GM10248 (cell line): ENCODE measurements at places on chromosomes 5 and 9.

DNA sequence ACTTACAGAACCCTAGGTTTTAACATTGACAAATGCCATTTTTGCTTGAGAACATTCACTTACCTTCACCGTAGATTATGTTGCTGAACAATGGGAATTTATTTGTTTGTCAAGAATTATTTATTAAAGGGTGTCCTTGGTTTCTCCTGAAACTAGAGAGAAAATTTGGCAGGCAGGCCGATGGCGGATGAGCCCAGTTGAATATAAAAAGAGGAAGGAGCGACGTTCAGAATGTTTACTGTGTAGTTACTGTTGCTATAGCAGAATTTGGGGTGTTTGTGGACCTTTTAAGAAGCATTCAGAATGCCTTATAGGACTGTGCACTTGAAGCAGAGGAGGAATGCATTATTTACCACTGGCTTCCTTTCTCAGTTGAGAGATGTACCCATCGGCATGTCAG, 268.2 kb downstream of the CDH10 start:
- DNase-seq: no peak

- DNase-seq: peak; percentile 44
Observed at GRCh38 chr9:15606643-15607472, 54.0 kb downstream of the CCDC171 start.

DNA sequence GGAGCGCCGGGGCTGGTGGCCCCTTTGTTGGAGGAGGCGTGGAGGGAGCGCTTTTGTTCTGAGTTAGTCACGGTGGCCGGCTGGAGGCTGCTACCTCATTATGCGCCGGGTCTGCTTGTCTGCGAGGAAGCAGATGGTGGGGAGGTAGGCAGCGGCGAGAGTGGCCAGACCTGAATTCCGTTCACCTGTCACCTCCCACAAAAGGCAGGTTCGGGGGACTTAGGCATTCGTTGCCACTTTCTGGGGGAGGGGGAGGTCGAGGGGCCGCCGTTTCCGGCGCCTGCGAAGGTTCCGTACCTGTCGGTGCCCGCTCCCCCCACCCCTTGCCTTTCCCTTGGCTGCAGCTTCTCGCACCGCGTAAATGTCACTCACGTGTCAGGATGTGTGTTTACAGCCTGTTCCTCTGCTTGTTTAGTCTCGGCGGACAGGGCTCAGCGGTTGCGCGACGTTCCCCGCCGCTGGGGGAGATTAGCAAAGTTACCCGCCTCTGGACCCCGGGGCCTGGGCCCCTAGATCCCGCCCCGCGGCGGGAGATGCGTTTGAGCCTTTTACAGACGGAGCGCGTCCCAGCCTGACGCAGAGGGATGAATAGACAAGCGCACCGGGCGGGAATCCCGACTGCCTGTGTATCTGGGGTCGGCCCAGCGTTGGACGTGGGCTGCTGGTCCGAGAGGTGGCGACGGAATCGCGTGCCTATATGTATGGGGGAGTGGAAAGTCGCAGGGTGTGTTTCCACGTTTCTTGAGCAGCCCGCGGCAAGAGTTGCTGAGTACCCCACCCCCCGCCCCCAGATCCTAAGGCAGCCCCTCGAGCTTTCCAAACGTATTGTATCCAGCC, 2.7 kb upstream of the LHX2 start:
- no peak for DNase-seq

GRCh38 chr5:53782620-53783019, 222.2 kb downstream of the NDUFS4 start:
- DNase-seq: no peak

GRCh38 chr9:113462781-113463286, 693 bp upstream of the RGS3 start:
- no peak for DNase-seq

DNA sequence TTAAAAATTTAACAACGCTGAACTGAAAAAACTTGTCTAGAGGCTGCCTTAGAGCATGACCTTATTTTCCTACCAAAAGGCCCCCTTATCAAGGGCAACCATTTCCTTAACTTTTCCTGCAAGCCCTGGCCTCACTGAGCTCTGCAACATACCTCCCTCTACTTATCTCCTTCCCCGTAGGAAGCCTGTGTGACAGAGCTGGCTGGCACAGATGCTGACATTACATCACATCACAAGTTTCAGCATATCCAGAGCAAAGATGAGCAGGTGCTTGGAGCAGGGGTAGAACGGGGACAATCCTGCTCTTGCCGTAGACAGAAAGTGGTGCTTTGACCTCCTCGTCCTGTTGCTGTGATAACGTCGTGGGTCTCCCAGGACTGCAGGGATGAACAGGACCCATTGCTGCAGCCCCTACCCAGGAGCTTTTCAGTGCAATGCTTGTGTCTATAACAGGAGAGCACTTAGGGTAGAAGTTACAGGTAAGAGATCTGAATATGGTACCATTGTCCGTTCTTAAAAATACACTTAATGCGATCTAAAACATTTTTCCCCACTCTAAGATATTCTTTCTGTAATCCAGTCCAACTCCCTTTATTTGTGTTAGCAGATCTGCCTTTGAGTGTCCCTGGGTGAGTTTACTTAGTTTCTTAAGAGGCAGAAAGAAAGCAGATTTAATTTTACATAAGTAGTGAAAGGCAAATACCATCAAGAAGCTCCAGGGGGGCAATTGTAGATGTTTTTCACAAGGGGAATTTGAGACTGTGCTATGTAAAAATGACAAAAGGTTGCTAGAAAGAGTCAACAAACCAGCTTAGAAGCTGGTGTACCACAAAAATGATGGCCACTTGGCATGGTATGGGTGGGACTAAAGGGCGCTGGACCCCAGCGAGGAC, 101.9 kb upstream of the EFNA5 start:
- DNase-seq: no peak

- DNase-seq: no peak
Observed at GRCh38 chr5:2748179-2748860, 3.2 kb downstream of the IRX2 start.

DNA sequence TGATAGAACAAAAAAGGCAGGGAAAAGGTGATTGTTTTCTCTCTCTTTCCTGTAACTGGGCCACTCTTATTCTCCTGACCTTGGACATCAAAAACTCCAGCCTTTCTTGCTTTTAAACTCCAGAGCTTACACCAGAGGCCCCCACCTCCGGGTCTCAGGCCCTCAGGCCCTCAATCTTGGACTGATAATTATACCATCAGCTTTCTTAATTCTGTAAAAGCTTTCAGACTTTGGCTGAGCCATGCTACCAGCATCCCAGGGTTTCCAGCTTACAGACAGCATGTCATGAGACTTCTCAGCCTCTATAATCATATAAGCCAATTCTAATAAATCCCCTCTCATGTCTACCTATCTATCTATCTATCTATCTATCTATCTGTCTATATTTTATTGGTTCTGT, 137.7 kb downstream of the SNX18 start:
- no peak for DNase-seq

- DNase-seq: no peak
Observed at GRCh38 chr5:1139331-1140170, 27.7 kb upstream of the SLC12A7 start.

- DNase-seq: no peak
Observed at GRCh38 chr9:113588242-113588810, 124.8 kb downstream of the RGS3 start.

DNA sequence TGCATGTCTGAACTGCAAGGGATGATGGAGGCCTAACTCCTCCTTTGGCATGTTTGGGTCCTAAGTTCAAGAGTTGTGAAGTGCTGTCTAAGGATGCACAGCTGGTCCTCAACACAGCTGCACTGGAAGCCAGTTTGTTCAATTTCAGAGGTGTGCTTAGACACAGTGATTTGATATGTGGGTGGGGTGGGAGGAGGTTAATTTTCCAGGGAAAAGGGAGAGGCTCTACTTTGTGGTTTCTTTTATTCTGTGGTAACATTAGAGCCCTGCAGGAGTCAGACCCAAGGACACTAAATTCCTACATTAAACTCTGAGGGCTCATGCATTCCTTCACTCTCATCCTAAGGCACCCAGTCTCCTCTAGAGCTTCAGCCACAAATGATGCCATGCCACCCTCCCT, 188.4 kb upstream of the MAST4 start:
- DNase-seq: no peak

DNA sequence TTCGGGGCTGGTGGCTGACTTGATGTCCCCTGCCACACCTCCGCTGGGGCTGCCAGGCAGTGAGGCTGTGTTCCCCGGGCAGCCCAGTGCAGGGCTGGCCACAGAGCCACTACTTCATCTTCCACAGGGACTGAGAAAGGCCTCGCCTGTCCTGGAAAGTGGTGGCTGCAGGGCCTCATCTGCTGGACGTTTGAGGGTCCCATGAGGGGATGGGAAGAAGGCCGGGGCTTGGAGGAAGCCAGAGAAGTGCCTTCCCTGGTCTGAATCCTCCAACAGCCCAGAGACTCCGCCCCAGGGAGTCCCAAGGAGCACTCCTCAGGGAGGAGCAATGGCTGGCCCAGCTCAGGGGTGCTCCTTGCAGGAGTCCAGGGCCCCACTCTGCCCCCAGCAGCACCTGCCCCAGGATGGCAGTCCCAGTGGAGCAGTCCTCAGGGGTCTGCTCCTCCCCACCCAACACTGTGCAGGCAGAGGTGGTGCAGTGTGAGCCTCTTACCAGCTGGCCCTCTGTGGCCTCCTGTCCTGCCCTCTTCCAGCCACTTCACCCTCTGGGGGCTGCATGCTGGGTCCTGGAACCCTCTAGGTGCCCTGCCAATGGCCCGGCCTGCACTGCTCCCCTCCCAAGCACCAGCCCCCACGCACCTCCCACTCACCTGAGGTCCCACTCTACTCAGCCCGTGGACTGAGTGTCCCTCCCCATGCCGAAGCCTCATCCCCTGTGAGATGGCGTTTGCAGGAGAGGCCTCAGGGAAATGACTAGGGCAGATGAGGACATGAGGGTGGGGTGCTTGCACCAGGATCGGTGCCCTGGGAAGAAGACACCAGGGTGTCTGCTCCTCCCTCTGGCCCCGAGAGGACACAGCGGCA, 47.3 kb upstream of the COL5A1 start:
- no peak for DNase-seq

DNA sequence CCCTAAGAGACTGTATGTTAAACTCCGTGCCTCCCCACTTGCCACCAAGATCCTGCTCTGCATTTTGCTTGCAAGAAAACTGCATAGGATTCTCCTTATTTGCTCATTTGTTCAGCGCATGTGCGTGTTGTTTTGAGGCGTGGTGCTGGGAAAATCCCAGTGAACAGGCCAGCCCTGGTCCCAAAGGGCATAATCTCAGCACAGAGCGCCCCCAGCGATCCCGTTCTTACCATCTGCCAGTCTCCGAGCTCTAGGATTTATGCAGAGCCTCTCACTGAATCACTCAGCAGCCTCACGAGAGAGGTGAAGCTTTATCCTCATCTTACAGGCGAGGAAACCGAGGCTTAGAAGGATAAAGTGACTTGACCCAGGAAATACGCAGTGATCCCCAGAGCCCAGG, 11.5 kb downstream of the PRRX2 start:
- DNase-seq: no peak

GRCh38 chr9:105355781-105356180, 92.1 kb upstream of the FSD1L start:
- DNase-seq: no peak

- DNase-seq: no peak
Observed at GRCh38 chr5:50767588-50767987, 101.2 kb downstream of the PARP8 start.

- DNase-seq: no peak
Observed at GRCh38 chr9:75041041-75041440, 12.9 kb upstream of the CARNMT1 start.

GRCh38 chr5:177434437-177434836, 8.0 kb downstream of the GRK6 start:
- DNase-seq: no peak

DNA sequence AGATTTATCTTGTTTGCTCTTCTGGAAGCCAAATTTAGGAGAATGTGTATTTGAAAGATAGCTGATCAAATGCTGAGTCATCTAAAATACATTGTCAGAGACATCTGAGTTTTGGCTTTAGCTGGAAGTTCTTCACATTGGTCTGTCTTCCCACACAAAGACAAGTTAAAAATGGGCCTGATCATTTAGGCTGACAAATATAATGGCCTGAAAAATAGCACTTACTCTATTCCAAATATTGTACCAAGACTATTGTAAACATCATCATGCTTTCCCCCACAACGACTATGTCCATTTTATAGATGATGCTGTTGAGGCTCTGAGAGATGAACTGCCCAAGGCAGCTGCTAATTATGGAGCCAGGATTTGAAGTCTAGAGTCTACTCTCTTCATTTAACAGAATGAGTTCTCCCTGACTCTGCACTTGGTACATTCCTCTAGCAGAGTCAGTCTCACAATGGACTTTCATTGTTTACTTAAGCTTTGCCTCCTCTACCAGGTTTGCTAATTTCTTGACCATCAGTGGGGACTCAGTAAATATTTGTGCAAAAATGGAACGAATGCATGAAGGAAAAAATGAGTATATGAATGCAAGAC, 619.4 kb upstream of the KLF4 start:
- DNase-seq: no peak

DNA sequence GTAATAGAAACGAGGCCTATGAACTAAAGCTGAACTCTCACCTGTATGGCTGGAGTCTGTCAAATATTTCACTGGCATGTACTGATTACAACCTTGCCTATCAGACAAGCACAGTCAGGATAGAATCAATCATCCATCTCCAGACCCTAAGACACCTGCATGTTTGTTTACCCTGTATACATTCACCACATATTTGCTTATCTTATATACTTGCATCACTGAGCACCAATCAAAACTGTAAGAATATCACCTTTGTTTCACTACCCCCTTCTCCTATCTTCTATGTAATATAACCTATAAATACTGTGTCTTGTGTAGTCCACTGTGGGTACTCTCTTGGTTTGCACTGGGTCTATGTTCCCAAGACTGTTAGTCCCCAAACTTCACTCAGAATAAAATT, 1085.7 kb downstream of the TAF11L14 start:
- no peak for DNase-seq

- DNase-seq: no peak
Observed at GRCh38 chr9:14007190-14007769, 306.7 kb downstream of the NFIB start.

DNA sequence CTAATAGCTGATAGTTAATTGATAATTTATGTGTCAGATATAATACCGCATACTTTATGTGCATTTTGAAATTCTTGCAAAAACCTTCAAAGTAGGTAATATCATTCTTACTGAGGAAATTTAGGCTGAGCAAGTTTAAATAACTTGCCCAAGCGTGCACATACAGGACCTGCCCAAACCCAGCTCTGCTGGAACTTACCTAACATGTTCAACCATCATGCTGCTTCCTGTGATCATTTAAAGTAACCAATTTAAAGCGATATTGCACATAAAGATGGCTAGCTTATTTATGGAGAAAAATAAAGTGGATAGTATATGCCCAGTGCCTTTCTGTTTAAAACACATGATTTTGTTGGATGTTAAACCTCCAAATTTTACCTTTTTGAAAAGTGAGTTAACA, 4.3 kb downstream of the FAM174A start:
- DNase-seq: no peak

DNA sequence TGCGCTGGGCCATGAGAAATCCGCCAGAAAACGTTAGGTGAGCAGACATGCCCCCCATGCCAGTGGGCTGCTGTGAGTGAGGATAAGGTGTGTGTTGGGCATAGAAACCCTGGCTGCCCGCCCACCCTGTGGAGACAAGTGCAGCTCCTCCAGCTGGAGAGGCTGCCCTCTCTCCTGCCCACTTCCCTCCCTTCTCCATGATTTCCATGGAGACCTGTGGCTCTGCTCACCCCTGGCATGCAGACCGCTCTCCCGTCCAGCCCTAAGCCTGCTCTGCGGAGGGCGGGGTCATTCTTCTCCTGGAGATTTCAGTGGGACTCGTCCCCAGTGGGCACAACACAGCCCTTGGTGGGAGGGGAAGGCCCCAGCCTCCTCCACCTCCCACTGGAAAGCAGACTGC, 133.0 kb upstream of the FAM120A start:
- DNase-seq: no peak
